ENCODE measurements at places on chromosomes 6 and 20.

DNA sequence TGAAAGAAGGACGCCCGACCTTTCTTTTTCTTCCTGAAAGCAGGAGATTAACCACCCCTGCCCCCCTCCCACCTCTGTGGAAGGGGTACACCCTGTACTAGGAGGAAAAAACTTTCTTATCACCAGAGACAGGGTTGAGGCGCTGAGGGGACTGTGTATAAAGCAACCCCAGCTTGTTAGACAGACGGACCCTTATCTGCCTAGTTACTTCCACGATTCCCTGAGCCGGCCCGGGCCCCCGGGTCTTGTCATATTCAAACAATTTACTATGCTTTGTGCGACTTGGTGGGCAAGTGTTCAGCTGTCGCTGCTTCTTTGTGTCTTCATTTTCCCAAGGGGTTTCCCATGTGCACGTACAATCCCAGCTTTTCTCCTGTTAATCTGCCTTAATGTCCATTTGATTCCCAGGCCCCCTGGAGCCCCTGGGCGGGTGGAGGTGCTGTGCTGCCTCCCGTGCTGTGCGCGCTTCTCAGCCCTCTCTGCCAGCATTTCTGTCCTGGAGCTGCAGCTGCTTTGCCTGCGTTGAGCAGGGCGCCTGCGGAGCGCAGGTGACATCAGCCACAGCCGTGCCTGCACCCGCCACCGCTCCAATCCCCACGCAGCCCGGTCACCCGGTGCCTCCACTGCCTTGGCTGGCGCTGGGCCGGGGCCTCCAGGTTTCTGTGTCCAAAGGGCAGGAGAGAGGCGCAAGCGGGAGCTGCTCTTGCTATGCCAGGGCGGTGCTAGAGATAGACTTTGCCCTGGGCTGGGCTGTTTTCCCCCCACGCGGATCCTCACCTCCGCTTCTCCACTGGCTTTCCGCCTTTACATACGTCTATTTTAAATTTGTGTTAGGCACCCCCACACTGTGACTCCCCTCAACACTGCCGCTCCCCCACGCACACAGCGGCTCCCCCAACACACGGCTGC, 96.2 kb downstream of the TTLL2 start:
- DNase-seq, result no peak

- no peak for DNase-seq
Measured at GRCh38 chr20:21137078-21137477, 11.2 kb downstream of the KIZ start.

GRCh38 chr20:32282461-32282860, 5.0 kb downstream of the KIF3B start:
- no peak for DNase-seq

- no peak for DNase-seq
Measured at GRCh38 chr20:11849976-11850670, 67.6 kb upstream of the BTBD3 start.

- no peak for DNase-seq
Measured at GRCh38 chr20:4260102-4260501, 244.7 kb upstream of the RNF24 start.

DNA sequence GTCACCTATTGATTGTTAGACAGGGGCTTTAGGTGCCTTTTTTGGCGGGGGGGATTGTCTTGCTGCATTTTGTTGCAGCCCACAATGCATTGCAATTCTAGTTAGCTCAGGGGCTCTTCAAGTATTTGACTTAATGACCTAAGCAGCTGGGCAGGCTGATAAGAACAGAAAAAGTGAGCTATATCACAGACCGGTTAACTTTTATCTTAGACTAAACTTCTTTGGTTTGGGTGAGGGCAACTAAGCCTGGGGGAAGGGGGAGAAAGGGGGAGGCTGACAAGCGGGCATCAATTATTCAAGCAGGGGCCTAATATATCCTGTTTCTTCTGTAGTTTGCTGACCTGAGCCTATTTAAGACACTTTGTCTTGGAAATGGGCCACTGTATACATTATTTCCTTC, 66.0 kb upstream of the GPR6 start:
- DNase-seq, result no peak

GRCh38 chr6:169019727-169020491, 233.7 kb downstream of the THBS2 start:
- DNase-seq, result no peak

- DNase-seq, result no peak
Measured at GRCh38 chr20:16966276-16966880, 218.2 kb downstream of the OTOR start.

GRCh38 chr20:44678990-44679611, 27.6 kb upstream of the ADA start:
- no peak for DNase-seq

DNA sequence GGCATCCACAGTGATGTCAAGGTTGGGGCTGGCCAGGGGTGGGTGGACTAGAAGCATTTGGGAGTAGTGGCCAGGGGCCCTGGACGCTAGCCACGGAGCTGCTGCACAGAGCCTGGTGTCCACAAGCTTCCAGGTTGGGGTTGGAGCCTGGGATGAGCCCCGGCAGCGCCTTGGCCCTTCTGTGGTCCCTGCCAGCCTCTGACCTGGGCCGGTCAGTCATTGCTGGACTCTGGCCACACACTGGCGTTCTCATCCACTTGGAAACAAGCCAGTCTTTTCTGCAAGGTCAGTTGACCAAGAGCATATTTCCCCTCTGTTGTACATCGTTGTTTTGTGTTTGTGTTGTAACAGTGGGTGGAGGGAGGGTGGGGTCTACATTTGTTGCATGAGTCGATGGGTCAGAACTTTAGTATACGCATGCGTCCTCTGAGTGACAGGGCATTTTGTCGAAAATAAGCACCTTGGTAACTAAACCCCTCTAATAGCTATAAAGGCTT, 8.4 kb downstream of the PSMA7 start:
- DNase-seq, result no peak

- peak; percentile 35 for DNase-seq
Measured at GRCh38 chr6:37138856-37139229, 31.1 kb upstream of the PIM1 start.

GRCh38 chr6:142323377-142323776, 21.6 kb downstream of the ADGRG6 start:
- DNase-seq, result no peak

GRCh38 chr6:122075084-122075838, 324.2 kb upstream of the HSF2 start:
- DNase-seq, result no peak

DNA sequence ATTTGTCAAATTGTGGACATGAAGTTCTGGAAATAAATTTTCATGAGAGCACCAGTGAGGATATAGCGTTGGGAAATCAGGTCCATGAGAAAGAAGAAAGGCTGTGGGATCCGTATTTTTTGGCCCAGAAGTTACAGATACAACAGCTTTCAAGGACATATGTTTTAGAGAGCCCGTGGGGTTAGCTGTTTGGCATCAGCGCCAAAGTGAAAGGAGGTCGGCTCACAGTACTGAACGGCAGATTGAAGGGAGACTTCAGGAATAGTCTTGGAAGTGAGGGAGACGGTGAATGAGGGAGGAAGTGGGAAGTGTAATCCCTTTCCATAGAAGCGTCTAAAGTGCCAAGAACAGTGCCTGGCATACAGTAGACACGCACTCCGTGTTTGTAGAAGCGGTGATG, 31.8 kb downstream of the ZDHHC14 start:
- DNase-seq, result no peak

DNA sequence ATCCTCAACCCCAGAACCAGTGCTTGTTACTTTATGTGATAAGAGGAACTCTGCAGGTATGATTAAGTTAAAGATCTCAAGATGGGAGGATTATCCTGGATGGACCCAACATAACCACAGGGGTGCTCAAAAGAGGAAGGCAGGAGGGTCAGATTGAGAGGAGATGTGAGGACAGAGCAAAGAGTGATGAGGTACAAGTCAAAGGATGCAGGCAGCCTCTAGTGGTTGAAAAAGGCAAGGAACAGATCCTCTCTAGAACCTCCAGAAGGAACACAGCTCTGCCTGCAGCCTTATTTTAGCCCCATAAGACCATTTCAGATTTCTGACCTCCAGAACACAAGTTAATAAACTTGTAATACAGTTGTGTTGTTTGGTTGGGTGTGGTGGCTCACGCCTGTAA, 41.2 kb downstream of the PDSS2 start:
- no peak for DNase-seq

GRCh38 chr6:14075095-14075503, 42.5 kb upstream of the CD83 start:
- DNase-seq, result no peak

GRCh38 chr20:23143986-23144690, 58.0 kb upstream of the CD93 start:
- no peak for DNase-seq

DNA sequence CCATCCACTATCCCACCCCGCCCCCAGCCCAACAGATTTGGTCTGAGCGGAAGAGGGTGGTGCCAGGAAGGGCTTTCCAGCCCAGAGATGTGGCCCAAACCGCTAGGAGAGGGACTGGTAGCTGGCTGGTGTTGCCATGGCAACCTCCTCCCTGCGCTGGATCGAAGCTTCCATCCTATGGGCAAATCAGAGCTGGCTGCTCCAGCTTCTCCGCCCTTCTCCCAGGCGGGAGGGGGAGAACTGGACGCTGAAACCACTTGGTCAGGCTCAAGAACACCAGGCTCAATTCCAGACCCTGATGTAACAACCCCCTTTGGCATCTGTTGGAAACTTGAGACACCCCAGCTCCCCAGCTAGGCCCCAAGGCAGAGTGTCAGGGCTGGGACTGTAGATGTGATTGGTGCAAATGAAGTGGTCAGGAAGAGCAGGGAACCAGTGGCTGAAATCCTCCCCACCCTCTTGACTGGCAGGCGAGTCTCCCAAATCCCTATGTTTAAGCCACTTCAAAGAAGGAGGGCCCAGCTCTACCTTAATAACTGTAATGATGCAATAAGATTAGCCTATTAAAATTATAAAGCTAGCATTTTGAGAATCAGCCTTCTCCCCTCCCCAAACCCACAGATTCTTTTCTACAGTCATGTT, 4.2 kb downstream of the RIMS4 start:
- DNase-seq, result no peak

- DNase-seq, result no peak
Measured at GRCh38 chr20:39289316-39289715, 327.2 kb downstream of the DHX35 start.

DNA sequence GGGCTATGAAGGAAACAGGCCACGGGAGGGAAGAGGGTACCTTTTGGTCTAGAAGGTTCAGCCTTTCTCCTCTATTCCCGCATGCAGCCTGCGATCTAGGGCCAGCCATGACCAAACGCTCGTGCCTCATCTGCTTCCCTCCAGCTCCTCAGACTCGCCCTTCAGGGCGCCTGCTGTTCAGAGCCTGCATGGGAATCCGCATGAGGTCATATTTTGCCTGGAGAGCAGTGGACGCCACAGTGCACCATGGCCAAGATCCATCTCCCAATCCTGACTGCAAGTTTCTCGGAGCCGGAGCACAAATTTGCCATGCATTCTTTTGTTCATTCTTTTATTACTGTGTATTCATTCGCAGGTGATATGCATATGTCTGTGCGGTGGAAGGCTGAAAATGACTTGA, 608.1 kb downstream of the QKI start:
- DNase-seq, result no peak

DNA sequence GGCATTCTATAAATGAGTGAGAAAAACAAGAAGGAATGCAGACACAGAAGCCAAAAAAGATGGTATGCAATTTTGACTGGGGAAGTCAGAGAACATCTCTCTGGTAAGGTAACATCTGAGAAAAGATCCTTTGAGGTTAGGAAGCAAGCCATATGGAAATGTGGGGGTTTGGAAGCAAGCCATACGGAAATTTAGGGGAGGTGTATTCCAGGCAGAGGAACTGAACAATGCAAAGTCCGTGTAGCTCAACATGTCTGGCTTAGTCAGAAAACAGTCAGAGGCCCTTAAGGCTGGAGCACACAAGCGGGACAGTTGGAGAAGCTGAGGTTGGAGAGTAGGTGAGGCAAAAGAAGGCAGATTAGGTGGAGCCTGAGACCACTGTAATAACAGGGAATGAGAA, 35.3 kb downstream of the RALGAPA2 start:
- no peak for DNase-seq

GRCh38 chr20:63226042-63226943, 9.4 kb upstream of the BIRC7 start:
- DNase-seq, result no peak

GRCh38 chr6:17204533-17204932, 76.6 kb upstream of the RBM24 start:
- DNase-seq, result no peak

GRCh38 chr20:2301164-2301622, 5.4 kb downstream of the TGM3 start:
- peak; percentile 54 for DNase-seq

- no peak for DNase-seq
Measured at GRCh38 chr6:29927841-29928388, 14.4 kb upstream of the HLA-A start.

- no peak for DNase-seq
Measured at GRCh38 chr20:5781798-5782750, 31.9 kb downstream of the SHLD1 start.

DNA sequence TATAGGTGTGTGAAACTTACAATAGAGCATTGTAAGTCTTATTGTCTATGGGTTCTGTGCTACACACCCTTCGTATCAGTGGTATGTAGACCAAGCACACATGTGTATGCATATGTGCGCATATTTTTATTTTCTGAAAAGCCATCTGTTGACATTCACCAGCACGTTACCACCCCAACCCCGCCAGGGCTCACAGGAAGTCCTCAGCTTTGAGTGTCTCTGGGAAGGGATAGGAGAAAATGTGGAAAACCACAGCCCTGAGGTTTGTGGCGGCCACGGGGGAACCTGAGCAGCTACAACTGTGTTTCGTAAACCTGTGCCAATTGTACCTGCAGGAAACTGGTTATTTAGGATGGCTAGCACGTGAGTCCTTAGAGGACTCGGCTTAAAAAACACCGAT, 123.3 kb upstream of the PHACTR3 start:
- DNase-seq, result no peak

DNA sequence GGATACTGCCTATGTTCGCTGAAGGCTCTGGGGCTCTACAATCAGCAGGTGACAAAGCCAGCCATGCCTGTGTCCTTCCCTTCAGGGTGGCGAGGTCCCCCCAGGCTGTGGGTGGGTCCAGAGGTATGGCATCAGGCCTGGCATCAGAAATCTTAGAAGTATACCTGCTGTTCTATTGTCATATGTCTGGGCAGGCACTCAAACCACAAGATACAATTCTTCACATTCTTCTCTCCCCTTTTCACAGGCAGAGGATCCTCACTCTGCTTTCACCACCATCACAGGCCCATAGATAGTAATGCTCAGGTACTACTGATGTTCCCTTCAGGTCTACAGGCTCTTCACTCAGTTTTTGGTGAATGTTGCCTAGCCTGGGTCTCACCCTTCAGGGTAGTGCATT, 1180.0 kb upstream of the CITED2 start:
- no peak for DNase-seq

DNA sequence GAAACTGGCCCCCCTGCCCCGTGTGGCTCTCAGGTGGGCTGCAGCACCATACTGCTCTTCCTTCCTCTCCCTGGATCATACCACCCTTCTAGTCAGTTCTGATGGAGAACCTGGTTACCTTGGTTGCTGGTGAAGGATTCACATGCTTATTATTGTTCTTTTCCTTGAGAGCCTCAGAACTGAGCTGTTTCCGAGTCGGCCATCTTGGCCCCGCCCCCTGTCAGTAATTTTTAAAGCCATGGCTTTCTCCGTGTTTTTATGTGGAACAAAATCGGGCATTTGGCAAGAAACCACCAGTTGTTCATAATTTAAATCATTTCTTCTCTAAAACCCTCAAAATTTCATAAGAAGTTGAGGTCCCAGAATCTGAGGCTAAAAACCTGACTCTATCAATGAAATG, 493.8 kb downstream of the NKAIN2 start:
- DNase-seq, result no peak

Data from SJSA1 (cell line).